Osteocyte (in vitro differentiated cells): ENCODE measurements at places on chromosomes 1 and 21.

DNA sequence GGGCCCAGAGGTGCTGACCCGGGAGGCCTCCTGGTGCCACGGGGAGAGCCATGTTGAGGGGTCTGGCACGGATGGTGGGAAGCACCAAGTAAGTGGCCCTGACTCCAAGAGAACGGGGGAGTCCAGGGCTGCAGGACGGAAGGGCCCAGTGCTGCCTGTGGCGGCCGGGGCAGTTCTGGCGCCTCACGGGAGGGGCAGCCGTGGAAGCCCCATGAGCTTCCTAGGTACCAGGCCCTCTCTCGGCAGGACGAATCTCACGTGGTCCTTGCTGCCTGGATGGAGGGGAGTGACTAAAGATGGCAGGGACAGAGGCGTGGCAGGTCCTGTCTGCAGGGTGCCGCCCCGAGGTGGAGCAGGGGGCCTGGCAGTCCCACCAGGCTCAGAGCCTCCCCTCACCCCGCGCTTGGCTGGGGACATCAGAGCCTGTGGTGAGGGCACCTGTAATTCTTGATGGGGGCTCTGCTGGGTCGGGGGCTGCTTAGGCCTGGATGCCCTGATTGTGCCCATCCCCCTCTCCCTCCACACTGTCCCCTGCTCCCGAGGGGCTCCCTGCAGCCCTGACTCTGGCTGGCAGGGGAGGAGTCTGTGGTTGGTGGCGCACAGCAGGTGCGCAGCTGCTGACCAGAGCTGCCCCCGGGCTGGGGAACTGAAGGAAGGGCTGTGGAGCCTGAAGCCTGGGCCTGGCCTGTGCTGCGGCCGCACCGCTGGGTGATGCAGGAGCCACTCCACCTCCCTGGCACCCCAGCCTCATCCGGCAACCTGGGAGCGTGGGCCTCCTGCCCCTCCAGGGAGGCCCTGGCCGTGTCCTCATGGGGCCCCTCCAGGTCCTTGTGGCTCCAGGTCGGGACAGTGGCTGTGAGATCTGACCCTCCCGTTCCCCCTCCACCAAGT lies 31.4 kb downstream of the POFUT2 start:
- peak; percentile 83 for DNase-seq

- no peak for DNase-seq
Observed at GRCh38 chr1:212310383-212310782, 25.2 kb downstream of the PPP2R5A start.

DNA sequence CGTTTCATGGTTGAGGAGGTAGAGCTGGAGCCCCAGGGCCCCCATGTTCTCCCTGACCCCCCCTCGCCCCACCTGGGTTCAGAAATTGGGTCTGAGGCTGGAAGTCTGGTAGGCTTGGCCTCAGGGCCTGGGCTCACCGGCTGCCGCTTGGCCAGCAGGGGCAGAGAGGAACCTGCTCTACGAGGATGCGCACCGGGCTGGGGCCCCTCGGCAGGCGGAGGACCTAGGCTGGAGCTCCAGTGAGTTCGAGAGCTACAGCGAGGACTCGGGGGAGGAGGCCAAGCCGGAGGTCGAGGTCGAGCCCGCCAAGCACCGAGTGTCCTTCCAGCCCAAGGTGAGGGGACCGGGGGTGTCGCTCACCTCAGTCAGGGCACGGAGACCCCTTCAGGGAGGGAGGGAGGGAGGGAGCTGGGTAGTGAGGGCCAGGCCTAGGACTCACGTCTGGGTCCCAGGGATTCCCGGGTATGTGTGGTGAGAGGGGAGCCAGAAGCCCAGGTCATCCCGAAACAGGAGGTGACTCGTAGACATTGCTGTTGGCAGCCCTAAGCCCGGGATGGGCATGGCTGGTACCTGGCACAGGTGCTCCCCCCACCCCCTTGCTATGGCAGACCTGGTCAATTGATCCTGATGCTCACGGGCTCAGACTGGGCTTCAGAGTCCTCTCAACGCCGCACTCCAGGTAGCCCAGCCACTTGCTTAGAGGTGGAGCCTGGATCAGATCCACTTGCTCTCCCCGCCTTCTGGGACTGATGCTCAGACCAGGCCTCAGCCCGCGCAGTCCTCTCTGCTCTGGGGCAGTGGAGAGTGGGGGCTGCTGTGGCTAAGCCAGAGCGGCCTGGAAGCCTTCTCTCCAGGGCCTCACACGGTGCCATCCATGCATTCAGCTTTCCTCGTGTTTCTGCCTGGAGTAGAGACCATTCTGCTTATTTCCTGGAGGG lies 68.4 kb downstream of the ARHGEF10L start:
- DNase-seq: no peak

- DNase-seq: peak; percentile 40
Observed at GRCh38 chr1:211559222-211560010, 19.5 kb downstream of the SLC30A1 start.

- no peak for DNase-seq
Observed at GRCh38 chr1:229434641-229435051, 752 bp upstream of the ACTA1 start.

DNA sequence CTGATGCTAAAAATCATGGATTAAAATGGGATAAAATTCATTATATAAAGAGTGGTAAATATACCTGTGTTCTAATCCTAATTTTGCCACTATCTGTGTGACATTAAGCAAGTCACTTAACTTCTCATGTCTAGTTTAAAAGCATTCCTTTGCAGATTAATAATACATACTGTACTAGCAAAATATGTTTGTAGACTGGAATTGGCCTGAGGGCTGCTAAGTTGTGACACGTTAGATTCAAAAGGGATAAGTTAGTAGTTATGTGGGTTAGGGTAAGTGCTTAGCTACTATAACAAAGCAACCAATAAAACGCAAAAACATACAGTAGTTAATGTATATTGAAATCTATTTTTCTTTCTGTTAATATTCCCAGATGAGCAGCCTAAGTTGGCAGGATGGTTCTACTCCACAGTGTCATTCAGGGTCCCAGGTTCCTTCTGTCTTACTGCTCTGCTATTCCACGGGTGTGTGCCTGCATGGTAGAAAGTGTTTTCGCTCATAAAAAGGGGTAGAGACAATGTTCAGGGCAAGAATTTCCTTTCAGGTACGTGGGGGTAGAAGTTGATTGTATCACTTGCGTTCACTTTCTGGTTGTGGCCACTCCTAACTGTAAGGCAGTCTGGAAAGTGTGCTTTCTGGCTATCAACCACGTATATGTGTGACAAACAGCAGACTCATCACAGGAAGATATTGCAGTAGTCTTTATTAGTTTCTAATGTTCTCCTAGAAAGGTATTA lies 239.8 kb downstream of the NFIA start:
- no peak for DNase-seq

DNA sequence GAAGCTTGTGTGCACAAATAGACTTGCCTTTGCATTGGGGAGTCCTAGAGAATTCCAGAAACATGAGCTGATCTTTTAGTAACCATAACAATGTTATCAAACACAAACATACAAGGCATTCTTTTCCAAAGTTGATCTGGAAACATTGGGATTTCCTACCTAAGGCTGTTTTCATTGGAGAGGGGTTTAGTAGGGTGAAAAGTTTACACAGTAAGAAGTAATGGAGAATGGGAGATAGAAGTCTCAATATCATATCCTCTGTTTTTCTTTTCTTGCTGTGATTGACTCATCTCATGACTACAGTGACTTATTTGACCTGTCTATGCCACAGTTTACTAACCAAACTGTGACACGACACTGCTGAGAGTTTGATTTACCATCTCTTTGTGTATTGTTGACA lies 65.6 kb upstream of the PLA2G4A start:
- DNase-seq: no peak

GRCh38 chr21:29245104-29245643 lies 53.5 kb upstream of the BACH1 start:
- no peak for DNase-seq

GRCh38 chr1:28358716-28359115 lies 10.8 kb upstream of the PHACTR4 start:
- no peak for DNase-seq

- DNase-seq: no peak
Observed at GRCh38 chr1:180042988-180043622, 88.5 kb downstream of the CEP350 start.

- no peak for DNase-seq
Observed at GRCh38 chr1:81921344-81921743, 120.6 kb downstream of the ADGRL2 start.

- DNase-seq: no peak
Observed at GRCh38 chr1:156128654-156129597, 14.4 kb downstream of the LMNA start.

DNA sequence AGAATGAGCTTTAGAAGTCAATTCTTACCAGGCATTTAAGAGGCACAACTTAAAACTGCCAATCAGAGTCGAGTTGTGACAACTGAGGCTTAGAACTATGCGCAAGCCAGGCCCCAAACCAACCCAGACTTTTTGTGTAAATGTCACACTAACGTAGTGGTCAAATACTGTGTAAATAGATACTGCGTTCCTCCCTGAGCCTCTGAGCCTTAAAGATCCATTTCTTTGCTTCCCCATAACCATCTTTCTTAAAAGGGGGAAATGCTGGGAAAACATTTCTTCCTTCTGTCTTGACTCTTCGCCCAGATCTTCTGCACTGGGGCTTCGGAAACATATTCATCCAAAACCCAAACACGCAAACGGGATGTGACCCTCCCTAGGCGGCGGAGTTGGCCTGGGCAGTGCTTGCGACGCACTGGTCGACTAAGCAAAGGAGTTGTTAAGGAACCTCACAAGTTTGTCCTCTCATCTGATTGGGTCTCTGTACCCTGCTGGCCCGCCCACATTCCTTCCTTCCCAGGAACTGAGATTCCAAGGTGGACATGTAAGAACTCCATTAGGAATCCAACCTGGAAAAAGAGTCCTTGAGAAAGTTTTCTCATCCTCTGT lies 2.6 kb downstream of the ADAMTS5 start:
- no peak for DNase-seq

DNA sequence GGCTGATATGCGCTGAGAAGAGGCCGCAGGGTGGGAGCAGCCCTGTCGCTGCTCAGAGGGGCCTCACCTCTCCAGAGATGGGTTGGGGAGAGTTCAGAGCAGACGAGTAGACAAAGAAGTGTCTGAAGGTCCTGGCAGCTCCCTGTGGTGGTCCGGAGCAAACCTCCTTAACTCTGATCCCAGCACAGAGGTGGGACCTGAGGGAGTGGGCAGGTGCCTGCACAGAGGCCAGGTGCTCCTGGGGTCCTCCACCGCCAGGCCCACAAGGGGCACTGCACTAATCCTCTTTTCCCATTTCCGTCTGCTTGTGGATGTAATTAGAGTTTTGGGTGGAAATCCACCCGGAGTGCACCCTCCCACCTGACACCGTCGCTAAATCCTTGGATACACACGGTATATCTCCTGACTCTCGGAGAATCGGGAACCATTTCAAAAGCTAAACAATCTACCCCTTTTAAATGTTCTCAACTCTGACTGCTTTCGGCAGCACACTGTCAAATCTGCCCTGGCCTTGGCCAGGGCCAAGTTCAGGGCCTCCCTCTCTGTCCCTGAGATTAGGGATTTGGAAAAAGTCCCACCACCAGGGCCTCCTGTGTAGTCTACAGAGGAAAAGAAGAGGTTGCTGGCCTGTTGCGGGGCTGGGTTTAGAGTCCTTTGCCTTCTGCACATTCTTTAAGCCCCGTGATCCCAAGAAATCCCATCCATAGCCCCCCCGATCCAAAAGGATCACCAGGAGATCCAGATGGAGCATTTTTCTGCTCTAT lies 22.4 kb downstream of the CASZ1 start:
- DNase-seq: no peak

- no peak for DNase-seq
Observed at GRCh38 chr1:101435831-101436511, 199.2 kb downstream of the S1PR1 start.

DNA sequence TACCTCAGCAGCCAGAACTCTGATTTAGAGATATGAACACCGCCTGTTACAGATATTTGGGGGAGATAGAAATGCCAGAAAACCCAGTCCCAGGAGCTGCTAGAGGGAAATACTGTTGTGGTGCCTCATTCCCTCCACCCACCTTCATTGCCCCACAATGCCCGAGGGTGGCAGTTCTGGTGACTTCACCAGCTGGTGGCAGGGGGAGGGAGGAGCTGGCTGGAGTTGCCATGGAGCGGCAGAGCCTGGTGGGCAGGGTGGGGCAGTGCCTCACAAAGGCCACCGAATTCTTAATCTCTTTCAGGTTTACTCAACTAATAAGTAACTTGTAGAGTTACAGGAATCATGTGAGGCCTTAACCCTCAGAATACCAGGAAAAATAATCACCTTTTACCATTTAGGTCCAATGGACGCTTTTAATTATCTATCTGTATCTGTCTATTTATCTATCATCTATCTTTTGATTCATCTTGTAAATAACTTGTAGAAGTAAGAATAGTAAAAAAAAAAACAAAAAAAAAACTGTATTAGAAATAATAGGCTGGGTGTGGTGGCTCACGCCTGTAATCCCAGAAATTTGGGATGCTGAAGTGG lies 11.7 kb upstream of the S100A11 start:
- DNase-seq: peak; percentile 89

GRCh38 chr1:29368936-29369932 lies 132.9 kb downstream of the PTPRU start:
- DNase-seq: no peak

DNA sequence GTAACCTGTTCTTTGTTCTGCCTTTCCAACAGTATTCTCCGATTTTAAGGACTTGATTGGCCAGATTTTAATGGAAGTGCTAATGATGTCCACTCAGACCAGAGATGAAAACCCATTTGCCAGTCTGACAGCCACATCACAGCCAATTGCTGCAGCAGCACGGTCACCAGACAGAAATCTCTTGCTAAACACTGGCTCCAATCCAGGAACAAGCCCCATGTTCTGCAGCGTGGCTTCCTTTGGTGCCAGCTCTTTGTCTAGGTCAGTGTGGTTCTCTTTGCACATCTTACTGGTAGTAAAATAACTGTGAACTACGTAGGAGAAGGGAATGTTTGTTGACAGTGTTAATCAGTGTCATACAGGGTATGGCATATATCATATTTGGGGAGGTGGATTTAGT lies 72.7 kb downstream of the UBE4B start:
- DNase-seq: no peak

- DNase-seq: no peak
Observed at GRCh38 chr1:216306830-216307229, 116.4 kb downstream of the USH2A start.

GRCh38 chr1:204670152-204670927 lies 15.2 kb downstream of the LRRN2 start:
- DNase-seq: no peak

- DNase-seq: peak; percentile 44
Observed at GRCh38 chr1:184650177-184650866, 104.3 kb downstream of the EDEM3 start.
